ENCODE measurements at places on chromosomes 16 and 17. TPM values are rescaled to one million over a fixed set of nuclear protein-coding genes. Genes with fewer than 3 reads are reported as not detected.

Gene PRR15L
- polyA plus RNA-seq = not detected

Gene KRTAP2-1
- polyA plus RNA-seq = not detected

Gene GRAP
- polyA plus RNA-seq = 19.0 TPM

Gene PRKCB
- polyA plus RNA-seq = 78.7 TPM

Gene NUBP2
- 127 TPM for polyA plus RNA-seq

Gene SMYD4
- 17.5 TPM for polyA plus RNA-seq

Gene FOXO3B
- 4.3 TPM for polyA plus RNA-seq

Gene CDRT4
- not detected for polyA plus RNA-seq

Gene METTL2A
- 7.5 TPM for polyA plus RNA-seq

Gene TP53TG3
- not detected for polyA plus RNA-seq

Gene FOXJ1
- polyA plus RNA-seq = not detected

Gene DOC2B
- not detected for polyA plus RNA-seq

Gene HS3ST6
- polyA plus RNA-seq = not detected

Gene CCT6B
- polyA plus RNA-seq = not detected

Gene ESRP2
- not detected for polyA plus RNA-seq

GRCh38 chr16:9365370-9365728, 273.9 kb downstream of the HAPSTR1 start:
- DNase-seq = no peak

DNA sequence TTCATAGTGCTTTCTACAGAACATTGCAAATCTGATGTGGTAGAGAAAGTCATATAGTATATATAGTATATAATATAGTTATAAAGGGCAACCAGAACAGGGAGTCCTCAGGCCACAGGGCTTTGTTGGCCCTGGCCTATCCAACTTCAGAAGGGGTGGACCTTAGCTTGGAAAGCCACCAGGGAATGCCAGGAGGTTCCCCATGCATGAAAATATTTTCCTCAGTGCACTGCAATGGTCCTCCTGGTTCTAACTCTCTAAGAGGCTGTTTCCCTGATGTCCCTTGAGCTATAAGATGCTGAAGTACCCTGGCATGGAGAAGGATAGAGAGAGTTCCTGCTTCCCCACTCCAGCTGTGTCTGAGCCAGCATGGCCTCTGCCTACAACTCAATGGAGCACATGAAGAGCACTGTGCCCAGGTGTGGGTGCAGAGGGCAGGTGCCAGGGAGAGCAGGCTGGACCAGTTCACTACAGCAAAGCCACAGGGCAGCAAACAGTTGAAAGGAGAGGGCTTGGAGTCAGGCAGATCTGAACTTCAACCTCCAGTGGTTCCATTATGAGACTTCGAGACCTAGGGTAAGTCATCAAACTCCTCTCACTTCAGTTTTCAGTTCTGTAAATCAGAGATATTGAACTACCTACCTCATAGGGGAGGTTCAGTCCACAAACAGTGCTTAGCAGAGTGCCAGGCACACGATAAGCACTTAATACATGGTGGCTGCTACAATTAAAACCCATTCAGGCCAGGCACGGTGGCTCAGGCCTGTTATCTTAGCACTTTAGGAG, 183.1 kb downstream of the SALL1 start:
- no peak for DNase-seq

DNA sequence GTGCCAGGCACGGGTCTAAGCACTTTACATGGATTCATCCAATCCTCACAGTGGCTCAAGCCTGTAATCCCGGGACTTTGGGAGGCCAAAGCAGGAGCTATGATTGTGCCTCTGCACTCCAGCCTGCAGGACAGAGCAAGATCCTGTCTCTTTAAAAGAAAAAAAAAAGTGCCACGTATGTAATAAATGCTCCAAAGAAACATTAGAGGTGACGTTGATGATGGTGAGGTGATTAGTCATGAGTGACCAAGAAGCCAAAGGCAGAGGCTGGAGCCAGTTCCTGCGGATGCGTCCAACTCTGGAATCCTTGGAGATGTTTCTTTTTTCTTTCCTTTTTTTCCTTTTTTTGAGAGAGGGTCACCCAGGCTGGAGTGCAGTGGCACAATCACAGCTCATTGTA, 59.4 kb upstream of the SIAH1 start:
- no peak for DNase-seq

DNA sequence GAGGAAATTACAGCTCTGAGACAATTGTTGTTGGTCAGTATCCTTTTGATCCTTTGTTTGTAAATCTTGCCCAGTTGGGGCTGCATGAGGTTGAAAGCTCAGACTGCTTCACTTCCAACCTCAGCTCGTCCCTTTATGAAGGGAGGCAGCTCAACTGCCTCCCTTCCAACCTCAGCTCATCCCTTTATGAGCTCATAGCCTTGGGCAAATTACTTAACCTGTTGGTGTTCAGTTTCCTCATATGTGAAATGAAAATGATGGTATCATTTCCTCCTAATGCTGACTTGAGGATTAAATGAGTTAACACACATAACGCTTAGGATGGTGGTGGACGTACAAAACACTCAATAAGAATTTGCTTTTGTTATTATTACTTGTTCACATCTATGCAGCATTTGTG, 265.1 kb downstream of the CDH13 start:
- no peak for DNase-seq

GRCh38 chr17:72634621-72635020, 457.9 kb downstream of the SLC39A11 start:
- DNase-seq = no peak

GRCh38 chr16:67781565-67781921, 24.8 kb downstream of the RANBP10 start:
- DNase-seq = no peak

- no peak for DNase-seq
Measured at GRCh38 chr17:49508061-49508865, 13.2 kb downstream of the NGFR start.

- DNase-seq = no peak
Measured at GRCh38 chr17:15511142-15511541, 43.7 kb upstream of the CDRT4 start.

GRCh38 chr17:15472891-15473290, 5.5 kb upstream of the CDRT4 start:
- DNase-seq = no peak

GRCh38 chr17:75758131-75758905, 6.7 kb downstream of the GALK1 start:
- DNase-seq = no peak

DNA sequence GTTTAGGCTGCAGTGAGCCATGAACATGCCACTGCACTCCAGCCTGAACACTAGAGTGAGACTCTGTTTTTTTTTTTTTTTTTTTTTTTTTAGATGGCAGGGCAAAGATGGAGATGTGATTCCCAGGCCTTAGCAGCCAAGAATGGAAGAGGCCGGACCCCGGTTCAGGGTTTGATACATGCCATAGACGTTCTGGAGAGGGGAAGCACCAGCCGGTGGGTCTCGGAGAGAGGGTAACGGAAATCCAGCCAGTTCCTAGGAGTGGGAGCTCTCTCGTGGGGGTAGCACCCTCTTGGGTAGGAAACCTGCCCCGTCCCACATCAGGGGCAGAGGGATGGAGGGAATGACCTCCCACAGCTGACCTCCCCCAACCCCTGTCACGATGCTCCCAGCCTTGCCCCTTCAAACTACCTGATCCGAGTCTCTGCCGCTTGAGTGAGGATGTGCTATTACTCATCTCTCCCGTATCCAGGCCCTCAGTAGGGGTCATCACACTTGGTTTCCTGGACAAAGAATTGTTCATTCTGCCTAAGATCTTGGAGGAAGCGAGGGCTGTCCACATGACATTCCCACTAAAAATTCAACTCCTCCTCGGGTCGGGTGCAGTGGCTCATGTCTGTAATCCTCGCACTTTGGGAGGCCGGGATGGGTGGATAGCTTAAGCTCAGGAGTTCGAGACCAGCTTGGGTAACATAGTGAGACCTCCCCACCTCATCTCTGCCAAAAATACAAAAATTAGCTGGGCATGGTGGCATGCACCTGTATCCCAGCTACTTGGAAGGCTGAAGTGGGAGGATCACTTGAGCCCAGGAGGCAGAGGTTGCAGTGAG, 47.3 kb downstream of the MIS12 start:
- DNase-seq = no peak

GRCh38 chr16:27204312-27204915, 1.1 kb downstream of the KDM8 start:
- DNase-seq = no peak

DNA sequence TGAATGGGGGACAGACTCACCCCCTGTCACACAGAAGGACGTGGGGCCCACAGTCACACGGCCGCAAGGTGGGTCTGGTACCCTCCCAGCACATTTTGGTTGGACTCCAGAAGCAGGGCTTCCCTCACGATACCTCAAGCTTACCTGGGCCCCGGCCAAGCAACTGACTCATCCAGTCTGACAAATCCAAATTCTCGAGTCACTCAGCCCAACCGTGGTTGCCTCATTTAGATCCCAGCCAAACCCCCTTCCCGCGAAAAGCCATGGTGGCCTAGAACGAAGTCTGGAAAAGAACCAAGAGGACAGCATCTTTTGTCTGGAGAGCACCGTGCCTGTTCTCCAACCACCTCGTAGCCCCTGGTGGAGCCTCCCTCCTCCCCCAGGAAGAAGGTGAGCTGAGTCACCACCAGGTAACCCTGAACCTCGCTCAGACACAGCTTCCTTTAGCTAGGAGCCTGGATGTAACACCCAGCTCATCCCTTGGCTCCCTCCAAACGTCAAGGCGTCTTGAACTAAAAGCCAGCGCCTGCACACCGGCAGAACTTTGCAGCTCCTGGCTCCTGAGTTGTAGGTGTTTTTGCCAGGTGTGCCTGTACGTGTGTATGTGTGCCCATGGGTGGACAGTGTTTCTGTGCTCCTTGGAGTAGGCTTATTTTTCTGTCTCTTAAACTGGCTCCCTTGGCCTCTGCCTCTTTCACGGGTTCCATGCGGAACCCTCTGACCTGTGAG, 78.9 kb downstream of the CMIP start:
- DNase-seq = no peak

DNA sequence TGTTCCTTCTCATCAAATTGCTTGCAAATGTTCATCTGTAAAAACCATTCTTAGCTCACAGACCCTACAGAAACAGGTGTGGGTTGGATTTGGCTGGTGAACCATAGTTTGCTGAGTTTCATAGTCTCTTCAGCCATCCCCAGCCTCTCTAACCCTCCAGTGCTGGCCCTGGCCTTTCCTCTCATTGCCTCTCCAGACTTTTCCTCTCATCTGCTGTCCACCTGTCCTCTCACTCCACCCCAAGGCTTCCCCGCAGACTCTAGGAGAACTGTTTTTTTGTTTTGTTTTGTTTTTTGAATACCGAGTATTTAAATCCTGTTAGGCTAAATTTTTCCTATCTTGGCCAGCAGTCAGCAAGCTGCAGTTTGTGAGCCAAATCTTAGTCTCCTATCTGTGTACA, 41.1 kb downstream of the MEOX1 start:
- no peak for DNase-seq

GRCh38 chr17:73735245-73735644, 91.0 kb upstream of the SDK2 start:
- DNase-seq = no peak

GRCh38 chr16:85541980-85542900, 70.9 kb upstream of the GSE1 start:
- DNase-seq = no peak

DNA sequence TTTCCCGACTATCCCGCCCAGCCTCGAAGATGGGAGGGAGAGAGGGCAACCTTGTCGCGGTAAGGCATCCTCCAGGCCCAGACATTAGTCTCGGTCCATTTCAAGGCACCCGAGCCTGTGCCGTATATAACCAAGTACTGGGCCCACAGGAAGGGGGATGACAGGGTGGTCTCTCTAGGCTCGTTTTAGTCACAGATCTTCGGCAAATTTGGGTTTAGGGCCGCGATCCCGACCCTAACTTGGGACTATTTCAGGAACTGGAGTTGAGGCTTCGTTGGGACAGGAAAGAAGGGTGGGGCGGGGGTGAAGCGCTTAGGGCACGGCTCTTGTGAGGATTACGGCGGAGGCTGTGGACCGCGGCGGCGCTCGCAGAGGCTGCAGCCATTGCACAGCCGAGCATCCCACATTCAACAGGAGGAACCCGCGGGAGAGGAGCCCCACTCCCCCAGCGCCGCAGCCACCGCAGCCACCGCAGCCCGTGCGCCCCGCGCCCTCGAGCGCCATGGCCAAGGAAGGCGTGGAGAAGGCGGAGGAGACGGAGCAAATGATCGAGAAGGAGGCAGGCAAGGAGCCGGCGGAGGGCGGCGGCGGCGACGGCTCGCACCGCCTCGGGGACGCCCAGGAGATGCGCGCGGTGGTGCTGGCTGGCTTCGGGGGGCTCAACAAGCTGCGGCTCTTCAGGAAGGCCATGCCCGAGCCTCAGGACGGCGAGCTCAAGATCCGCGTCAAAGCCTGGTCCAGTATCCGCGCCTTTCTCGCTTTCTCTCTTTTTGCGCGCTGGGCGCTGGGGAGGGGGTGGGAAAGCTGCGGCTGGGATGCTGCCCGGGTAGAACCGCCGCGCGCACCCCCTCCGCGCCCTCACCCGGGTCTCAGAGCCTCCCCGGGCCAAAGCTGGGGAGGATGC, at the start of gene VAT1L:
Gene VAT1L, plus strand, starts transcription at position 384 of the 904 bp plus-strand sequence. Its CDS starts 119 bp downstream, at position 503.
- no peak for DNase-seq

DNA sequence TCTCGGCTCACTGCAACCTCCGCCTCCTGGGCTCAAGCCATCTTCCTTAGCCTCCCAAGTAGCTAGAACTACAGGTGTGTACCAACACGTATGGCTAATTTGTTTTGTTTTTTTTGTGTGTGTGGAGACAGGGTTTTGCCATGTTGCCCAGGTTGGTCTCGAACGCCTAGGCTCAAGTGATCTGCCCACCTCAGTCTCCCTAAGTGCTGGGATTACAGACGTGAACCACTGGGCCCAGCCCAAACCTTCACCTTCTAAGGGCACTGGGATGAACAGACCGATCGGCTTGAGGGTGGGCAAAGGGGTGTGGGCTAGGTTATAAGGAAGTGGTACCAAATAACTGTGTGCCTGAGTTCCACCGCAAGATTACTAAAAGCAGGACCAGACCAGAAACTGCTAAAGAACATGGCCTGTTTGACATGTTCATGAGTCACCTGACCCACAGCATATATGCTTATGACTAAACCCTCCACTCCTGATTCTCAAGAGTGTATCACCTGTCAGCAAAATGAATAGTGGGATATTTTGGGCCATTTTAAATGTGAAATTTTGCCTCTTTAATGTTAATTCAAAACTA, 8.1 kb downstream of the TMEM97 start:
- no peak for DNase-seq

Data from immature natural killer cell (primary cell).